ENCODE measurements at places on chromosomes 5 and 9. TPM values are rescaled to one million over a fixed set of nuclear protein-coding genes. Genes with fewer than 3 reads are reported as not detected.

DNA sequence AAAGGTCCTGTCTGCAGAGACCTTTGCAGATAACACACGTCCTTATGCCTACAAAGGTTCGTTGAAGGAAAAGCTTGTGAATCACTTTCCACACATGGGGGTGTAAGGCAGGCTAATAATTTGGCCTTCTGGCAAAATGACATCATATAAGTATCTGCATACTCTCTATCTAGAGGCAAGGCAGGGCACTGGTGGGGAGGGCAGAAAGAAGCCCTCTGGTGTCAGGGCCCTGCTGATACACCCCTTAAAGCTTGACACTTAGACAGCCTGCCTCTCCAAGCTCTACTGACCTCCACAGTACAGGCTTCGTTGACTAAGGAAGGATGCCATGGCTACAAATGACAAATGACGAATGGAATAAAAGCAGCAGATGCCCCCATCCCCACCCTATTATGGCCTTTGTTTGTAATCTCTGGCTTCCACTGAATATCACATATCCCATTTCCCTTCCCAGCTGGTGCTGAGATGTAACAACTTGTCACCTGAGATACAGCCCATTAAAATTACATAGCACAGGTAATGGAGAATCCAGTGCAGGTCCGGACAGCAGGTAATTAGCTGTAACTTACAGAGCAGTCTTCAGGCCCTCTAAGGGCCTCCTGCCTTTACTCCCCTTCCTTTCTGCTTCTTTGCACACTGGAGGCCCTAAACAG, 76.9 kb upstream of the IFNK start:
- no peak for DNase-seq

DNA sequence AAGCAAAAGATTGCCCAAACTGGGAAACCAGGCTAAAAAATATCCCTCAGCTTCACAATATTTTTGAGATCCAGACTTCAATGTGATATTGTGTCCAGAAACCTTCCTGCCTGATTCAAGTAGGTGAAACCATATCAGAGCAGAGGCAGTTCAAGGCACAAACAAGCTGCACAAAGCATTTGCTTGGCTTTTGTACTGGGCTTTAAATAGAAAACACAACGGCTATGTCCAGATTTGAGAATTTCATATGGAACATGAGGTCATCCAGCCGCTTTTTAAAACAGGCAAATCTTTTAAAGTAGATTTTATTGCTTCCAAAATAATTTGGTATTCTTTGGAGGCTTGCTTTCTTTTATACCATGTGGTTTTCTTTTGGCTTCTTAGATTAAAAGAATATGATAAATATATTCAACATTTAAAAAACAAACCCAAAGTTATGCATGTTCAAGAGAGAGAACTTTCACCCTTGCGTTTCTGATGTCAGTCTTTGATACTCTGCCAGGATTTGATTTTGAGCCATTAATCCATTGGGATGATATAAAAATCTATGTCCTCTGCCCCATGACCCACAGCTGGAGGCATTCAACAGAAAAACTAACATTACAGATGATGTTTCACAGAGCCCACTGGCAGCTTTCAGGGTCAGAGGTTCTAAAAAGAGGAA, 29.0 kb upstream of the CCDC112 start:
- no peak for DNase-seq

GRCh38 chr5:170278611-170279458, 18.7 kb downstream of the LCP2 start:
- no peak for DNase-seq

DNA sequence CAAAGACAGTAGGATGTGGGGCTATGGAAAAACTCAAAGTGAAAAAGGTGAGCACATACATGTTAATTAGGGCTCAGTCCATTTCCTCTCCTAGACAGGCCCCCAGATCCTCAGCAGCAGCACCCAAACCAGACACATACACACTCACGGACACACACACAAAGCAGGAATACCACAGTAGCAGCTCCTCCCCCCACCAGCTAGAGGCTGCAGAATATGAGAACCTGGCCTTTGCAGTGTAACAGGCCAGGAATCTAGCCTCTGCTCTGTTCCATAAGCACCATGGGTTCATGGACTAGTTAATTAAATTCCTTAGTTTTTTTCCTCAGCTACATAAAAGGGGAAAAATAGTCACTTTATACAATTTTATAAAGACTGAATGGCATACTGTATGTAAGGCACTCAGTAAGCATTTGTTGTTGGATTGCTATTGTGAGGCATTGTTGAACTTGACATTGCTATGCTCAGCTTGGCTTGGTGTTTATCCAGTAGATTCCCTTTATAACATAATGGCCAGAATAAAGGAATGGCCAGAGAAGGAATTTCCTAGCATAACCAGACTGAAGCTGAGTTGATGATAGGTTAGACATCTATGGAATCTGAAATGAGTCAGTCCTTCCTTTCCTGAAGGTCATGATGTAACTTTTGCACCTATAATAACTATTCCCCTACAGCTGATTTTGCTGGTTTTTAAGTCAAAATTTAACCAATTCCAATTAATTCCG, 186.8 kb downstream of the SEMA5A start:
- no peak for DNase-seq

DNA sequence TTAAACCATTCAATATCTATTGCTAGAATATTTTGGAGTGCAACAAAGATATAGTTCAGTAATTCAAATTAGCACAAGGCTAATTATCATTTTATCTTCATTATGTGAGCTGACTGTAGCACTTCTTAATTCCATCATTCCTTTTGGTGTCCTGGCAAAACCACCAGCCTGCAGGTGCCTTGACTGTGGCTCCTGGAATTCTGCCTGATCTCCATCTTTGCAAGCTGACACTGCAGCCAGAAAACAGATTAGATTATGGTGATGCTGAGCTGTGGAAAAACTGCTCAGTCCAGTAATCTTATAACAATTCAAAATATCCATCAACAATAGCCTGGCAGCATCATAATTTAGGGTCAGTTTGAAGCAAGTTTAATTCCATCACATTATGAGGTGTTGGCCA, 919.5 kb downstream of the DTWD2 start:
- no peak for DNase-seq

- DNase-seq: no peak
These were observed 3.9 kb downstream of the EXOC3 start for GRCh38 chr5:446883-447263.

DNA sequence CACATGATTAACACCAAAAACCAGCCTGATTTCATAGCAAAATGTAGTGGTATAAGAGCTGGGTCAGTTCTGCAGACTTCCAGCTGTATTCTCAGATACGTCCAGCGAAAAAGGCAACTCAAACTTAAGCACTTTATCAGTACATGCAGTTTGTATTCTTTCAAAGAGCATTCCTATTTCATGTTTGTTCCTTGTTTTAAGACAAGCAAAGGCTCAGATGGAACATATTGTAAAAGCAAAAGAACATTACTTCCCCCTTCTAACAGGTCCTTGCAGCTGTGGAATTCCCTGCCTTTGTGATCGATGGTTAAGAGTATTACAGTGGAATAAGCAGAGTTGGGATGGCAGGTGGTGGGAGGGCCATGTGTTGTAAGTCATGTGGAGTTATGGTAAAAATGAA, 86.3 kb upstream of the GRHPR start:
- no peak for DNase-seq

DNA sequence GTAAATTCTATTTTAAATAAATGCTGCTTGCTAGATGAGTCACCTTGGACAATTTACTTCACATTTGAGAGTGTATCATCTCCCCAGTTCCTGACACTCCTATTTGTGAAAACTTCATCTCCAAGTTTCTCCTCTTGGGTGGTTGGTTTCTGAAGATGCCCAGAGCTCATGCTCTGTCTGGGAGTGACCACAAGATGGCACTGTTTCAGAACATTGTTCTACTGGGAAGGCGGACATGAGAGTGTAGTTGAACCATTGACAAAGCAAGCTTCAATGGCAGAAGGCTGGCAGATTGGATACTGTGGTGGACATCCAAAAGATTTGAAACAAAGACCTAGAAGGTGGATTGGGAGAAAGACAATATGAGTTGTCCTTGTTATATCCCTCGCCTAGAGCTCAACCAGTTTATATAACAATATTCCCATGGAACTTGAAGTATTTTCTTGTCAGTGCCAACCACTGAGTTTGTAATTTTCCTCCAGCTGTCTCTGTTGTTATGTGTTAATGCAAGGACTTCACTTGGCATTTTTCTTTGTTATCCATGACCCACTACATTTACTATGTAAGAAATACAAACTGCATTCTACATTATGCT, 234.3 kb upstream of the ANKH start:
- DNase-seq: no peak

DNA sequence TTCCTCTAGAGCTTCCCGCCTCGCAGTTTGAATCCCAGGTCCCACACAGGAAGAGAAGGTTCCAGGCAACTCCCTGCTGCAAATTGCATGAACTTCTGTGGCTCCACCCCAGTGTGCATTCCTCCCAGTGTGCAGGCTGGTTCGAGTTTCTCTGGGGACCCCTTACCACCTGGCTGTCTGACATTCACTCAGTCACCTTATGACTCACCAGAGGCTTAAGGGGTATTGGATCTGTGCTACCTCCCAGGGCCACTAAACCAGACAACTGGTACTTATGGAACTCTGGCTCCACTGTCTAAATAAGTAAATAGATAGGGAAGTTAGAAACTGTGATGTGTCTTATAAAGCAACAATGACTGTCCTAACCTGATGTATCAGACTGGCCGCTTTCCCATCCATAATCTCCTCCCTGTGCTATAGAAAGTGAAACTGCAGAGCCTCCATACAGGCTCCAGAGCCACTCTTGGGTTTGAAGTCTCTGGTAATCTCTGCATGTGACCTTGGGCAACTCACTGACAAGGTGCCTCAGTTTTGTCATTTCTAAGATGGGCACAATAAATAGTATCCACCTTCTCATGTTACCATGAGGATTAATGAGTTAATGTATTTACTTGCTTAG, 720.6 kb downstream of the SEMA5A start:
- no peak for DNase-seq

DNA sequence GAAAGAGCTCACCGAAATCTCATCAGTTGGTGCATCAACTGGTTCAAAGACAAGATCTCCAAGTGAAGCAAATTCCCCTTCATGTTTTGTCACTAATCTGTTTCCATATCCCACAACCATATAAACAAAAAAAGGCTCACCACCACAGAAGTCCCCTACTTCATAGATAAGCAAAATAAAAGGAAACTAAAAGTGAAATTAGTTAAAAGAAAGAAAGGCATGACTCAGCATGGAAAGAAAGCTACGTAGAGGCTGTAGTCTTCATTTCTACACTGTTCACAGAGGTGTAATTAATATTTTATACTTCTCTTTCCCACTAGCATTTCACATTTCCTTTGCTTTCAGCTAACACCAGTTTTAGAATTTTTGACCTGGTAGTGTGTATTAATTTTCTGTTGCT, 208.0 kb downstream of the CYLC2 start:
- no peak for DNase-seq

- DNase-seq: no peak
These were observed 712 bp upstream of the HSPA4 start for GRCh38 chr5:133051061-133051541.

DNA sequence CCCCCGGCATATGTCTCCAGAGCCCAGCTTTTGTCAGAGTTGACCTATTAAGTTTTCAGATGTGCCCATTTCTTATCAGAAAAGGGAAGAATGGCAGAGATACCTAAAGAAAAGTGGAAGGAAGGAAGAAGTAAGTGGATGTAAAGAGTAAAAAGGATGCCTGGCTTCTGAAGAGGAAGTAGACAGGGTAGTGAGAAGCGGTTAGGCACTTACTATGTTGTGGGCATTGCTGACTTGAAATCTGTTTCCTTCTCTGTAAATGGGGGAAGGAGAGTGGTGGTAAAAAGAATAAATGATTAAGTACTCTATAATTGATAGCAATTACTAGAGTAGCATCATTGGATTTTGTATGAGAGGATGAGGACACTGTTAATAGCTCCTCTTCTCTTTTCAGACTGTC, 9.9 kb downstream of the ANP32B start:
- DNase-seq: no peak

- DNase-seq: no peak
These were observed 37.1 kb upstream of the TDRD7 start for GRCh38 chr9:97374811-97375210.

DNA sequence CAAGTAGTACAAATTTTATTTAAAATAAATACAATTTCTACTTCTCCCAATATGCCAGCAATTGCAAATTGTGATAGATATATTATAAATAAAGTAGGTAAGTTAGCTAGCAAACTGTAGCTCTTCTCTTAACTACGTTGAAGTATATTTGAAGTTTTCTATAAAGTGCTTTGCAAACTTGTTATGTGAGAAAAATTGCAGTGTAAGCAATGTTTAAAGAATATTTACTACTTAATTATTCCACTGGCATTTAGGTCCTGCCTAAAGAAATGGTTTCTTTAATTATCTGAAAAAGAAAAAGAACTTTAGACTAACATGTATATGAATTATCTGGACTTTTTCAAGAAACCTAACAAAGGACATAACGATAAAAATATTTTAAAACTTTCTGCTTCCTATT, 1350.0 kb upstream of the CDH9 start:
- DNase-seq: no peak

GRCh38 chr5:133579766-133580165, 32.6 kb downstream of the FSTL4 start:
- DNase-seq: no peak

GRCh38 chr9:35161713-35162604, at the start of gene UNC13B:
UNC13B (plus strand) TSS chr9:35162009; CDS start chr9:35162284, 275 bp downstream.
- peak; percentile 89 for DNase-seq

- no peak for DNase-seq
These were observed 47.2 kb upstream of the FCHO2 start for GRCh38 chr5:72908664-72909063.

GRCh38 chr5:134463991-134464760, 52.5 kb upstream of the CDKN2AIPNL start:
- DNase-seq: no peak

- DNase-seq: no peak
These were observed 8.8 kb upstream of the CDK7 start for GRCh38 chr5:69225860-69226259.

DNA sequence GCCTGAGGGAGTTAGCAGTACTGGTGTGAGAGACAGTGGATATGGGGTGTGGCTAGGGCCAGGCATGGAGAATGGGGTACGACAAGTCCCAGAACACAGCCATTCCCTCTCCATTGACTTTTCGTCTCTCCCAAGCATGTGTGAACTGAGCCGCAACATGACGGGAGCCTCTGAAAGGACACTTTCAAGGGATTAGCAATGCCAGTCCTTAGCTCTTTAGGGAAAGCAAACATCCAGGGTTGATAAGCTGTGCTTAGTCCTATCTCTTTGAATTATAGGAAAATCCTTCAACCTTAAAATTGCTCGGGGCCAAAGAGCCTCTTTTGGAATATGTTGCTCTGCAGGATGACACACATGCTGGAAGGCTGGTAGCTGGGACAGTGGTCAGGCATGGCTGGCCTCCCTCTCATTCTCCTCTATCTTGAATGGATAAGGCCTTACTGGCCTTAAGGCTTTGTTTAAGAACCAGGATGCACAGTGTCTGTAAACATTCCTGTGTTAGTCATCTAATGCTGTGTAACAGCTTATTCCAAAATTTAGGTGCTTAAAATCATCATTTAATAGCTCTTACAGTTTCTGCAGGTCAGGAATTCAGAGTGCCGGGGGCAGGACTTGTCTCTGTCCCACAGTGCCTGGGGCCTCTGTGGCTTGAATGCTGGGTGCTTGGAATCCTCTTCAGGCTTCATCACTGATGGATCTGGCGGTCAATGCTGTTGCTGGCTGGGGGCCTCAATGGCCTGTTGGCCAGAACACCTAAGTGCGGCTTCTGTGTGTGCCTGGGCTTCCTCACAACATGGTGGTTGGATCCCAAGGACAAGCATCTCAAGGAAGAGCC, 95.3 kb downstream of the PTTG1 start:
- no peak for DNase-seq

The ZNF883 gene
- total RNA-seq: 2.1 TPM

The SMC5 gene
- 20.8 TPM for total RNA-seq

The FRMD3 gene
- 15.6 TPM for total RNA-seq

The HAPLN1 gene
- total RNA-seq: not detected

The CCDC192 gene
- total RNA-seq: not detected

The FGF18 gene
- total RNA-seq: 1.9 TPM

The PFN3 gene
- not detected for total RNA-seq

Measured in omental fat pad (tissue), 4 donors.